ENCODE measurements at places on chromosomes 2 and 18.

DNA sequence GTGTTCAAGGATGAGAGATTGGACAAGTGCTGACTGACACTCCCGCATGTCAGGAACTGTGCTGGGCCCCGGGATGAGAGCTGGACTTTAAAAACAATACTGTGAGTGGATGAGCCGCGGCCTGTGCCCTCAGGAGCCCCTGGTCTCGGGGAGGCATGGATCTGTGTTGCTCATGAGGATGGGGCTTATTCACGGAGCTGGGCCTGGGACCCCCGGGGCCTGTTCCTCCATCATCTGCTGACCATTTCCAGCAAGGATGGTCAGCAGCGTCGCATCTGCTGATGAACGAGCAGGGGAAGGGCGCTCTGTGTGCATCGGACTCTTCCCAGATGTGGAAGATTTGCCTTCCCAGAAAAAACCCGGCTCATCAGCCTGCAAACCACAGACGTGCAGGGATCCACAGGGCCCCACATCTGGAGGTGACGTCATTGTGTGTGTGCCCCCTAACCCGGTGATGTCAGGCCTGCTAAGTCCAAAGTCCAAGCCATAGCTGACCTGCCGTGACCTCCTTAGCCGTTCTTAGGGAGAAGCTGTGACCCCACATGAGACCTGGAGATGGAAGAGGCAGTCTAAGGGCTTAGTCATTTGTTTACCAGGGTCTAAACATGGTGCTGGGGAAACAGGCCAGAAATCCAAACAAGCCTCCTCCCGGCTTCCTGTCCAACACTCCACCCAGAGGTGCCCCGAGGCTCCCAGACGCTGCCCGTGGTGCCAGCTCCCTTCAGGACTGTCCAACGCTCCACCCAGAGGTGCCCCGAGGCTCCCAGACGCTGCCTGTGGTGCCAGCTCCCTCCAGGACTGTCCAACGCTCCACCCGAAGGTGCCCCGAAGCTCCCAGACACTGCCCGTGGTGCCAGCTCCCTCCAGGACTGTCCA is 143.9 kb downstream of the PXDN start:
- no peak for DNase-seq

DNA sequence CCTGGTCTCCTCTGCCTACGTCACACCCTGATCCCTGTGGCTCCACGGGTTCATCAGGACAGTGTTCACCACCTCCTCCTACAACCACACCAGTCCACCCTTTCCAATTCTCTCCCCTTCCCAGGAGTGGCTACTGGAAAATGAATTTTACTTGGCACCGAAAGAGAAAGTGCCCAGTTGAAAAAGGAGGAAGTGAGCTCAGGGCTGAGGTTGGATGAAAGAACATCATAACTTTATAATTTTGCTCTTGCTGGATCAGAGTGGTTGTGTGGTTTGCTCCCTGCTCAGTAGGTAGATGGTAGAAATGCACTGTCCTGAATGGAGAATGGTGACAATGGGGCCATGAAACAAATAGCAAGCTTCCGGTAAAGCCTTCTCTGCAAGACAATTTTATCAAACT is 140.3 kb upstream of the DDX18 start:
- DNase-seq, result no peak

DNA sequence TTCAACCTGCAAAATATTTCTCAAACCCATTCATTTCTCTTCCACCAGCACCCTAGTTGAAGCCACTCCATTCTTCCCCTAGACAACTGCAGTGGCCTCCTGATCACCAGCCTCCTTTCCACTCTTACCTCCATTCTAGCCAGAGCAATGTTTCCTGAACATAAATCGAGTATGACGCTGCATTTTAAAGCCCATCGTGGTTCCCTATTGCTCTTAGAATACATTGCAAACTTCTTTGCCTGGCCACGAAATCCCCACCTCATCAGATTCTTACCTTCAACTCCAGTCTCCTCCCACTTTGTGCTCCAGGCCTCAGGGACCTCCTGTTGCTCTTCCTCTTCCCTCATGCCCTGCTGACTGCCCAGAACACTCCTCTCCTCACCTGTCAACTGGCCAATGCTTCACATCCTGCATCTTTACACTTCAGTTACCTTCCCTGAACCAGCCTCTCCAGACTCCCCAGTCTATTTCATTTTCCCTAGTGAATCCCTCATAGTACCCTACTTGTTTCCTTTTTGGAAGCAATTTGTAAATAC is 176.5 kb upstream of the CTAGE1 start:
- DNase-seq, result no peak

DNA sequence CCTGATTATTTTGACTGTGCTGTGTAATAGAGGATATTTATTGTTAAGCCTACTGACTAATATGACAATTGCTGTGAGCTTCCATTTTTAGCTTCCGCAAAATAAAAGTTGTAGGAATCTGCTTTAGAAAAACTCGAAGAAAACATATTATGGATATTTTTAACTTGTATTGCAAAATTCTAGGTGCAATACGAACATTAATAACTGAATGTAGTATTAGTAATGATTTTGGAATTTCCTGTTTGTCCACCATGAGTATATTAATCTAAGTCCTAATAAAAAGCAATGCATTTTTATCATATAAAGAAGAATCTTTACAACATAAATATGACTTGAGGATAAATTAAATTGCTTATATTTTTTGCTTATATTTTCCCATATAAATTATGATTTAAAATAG is 2.4 kb upstream of the DSC3 start:
- DNase-seq, result no peak

DNA sequence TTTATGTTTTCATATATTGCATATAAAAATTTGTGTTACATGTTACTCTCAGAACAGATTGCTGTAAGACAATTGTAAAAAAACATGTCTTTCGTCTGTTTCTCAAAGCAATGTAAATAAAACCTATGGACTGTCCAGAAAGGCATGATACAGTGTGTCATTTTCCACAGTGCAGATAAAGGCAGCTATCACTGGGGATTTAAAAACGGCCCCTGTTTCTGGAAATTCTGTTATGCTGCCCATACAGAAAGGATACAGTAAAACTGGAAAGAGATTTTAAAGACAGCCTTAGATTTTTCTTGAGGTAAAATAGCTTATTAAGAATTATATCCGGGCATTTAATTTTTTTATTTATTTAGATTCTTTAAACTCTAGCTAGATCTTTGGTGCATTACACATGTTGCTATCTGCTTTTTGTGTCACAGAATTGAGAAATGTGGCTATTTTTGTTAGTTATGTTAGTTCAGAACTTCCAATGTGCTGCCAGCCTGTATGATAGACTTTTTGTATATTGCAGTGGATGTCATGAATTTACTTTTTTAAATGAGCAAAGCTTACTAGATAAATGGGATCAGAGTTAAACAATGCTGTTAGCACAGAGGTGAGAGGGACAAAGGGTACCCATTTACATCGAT is 859 bp upstream of the INO80D start:
- DNase-seq, result no peak

DNA sequence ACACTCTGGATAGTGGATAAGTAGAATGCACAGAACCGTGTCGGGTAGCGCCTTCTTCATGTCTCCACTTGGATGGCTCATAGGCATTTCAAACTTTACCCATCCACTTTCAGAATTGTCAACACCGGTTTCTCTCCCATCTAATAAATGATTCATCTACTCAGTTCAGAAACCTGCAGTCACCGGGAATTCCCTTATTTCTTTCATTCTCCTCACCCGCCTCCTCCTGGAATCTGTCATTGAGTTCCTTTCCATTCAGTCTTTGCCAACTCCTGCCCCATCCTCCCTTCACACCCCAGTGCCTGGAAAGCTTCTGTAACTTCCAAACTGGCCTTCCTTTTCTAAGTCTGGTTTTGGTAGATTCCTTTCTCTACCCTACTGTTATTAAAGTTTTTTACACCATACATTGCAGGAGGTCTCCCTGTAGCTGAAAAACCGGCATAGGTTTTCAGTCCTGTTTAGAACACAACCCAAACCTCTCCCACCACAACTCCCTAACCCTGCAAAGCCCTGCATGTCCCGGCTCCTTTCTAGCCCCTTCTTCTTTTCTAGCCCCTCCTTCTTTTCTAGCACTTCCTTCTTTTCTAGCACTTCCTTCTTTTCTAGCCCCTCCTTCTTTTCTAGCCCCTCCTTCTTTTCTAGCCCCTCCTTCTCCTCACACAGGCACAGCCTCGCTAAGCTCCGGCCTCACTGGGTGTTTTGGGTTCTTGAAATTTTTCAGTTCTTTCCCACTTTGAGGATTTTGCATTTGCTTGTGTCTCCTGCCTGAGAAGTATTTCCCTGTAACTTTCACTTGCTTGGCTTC is 133.9 kb upstream of the KLHL14 start:
- peak; percentile 69 for DNase-seq

GRCh38 chr18:23703987-23704384 is 14.7 kb downstream of the LAMA3 start:
- no peak for DNase-seq

DNA sequence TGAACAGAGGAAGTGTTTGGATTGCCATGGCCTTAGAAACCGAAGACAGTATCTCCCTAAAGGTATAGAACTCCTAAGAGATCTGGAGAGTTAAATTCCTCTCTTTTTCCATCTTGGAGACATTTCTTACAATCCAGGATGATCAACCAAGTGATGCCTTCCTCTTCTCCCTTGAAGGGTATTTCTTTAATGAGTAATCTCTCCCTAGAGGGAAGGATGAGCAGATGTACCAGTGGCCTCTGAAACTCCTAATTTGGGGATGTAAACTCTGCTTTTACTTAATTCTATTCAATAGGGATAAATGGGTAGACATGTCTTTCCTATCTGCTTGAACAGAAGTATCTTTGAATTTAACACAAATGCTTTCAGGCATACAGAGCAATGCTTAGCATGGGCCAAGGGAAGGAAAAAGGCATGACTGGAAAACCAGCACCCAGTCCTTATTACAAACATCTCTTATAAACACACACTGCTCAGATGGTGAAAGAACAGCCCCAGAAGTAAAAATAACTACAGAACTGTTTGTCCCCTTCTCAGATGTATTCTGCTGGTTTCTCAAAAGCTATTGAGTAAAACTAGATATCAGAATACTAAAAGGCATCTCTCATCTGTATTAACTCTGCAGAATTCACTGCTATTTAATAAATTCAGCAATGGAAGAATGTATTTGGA is 4.7 kb upstream of the THNSL2 start:
- DNase-seq, result no peak

- DNase-seq, result peak; percentile 29
Measured at GRCh38 chr18:47756364-47757016, 174.0 kb downstream of the SMAD2 start.

DNA sequence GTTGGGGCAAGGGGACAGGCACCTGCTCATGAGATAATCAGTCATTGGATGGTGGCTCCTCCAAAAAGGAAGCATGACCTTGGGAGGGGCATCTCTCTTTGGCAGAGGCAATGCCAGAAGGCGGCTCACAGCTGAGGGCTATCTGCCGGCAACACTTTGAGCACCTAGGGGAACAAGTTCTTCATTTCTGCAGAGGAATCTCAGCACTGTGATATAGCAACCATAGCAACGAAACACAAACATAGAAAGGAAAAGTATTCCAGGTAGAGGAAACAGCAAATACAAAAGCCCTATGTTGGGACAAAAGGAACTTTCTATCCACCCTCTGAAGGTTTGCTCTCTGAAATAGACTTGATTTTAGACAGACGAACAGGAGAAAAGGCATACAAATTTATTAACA is 89.1 kb upstream of the NEDD4L start:
- no peak for DNase-seq

- DNase-seq, result no peak
Measured at GRCh38 chr2:84631047-84631446, 114.7 kb downstream of the DNAH6 start.

- DNase-seq, result no peak
Measured at GRCh38 chr18:66138642-66139041, 387.8 kb downstream of the CDH7 start.

DNA sequence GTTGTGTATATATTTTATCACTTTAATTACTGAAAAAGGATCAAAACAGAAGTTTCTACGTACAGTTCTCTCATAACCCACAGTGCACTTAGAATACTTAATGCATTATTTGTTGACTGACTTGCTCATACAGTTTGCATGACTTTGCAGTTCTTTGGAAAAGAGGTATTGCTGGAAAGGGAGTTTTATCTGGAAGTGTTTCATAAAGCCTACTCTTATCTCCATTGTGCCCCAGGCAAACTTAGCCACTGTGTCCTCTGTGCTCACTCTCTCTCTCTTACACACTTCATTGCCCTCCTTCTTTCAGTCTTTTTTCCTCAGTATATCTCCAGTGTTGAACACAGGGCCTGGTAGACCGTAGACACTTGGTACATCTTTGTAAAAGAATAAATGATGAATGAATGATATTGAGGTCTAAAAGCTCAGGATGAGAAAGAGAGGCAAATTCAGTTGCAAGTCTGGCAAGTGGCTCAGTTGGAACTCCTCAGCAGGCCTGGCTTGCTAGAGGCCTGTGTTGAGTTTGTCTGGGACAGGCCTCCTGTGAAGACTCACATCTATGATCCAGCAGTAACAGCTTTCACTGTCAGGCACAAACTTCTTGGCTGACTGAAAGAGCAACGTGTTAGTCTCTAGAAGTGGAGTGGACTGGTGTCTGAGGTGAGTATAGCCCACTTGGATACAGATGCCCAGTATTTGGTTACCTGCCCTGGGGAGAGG is 56.1 kb downstream of the SETBP1 start:
- DNase-seq, result no peak

DNA sequence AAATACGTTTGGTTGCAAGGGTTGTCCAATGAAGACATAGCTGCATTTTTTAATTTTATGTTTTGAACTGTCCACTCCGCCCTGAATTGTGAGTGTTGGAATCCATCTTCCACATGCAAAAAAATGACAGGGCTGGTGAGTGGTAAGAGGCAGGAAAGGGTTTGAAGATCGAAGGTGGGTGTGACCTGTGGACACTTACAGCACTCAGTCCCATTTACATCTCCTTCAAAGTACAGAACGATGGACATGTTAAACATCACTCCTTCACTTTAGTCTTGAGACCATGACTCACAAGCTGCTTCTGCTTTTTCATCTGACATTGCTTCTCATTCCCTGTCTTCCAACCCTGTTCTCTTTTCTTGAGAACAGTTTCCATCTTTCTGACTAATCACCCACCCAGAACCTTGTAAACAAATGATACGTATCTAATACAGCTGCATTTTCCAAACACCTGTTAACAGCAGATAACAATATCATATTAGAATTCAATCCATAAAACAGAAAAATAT is 179.3 kb downstream of the ZNF516 start:
- no peak for DNase-seq

- no peak for DNase-seq
Measured at GRCh38 chr18:79568543-79569205, 110.9 kb upstream of the CTDP1 start.

DNA sequence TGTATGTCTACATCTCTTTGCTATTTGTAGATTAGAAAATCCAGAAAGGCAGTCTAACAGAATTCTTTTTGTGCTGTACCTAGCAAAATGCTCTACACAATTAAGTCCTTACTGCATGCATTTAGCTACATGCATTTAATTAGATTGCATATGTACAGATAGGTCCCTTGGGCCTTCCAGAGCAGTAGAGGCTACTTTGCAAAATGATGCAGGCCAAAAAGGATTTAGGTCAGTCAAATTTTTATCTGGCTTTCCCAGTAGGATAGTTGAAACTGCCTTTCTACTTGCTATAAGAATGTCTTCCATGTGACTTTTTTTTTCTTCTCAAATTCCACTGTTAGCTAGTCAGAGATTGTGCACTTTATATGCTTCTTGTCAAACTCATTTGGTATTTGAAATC is 19.3 kb downstream of the GALNT13 start:
- DNase-seq, result no peak

- DNase-seq, result no peak
Measured at GRCh38 chr2:128832946-128833663, 514.4 kb upstream of the HS6ST1 start.
